ENCODE measurements at places on chromosomes 4 and X.

GRCh38 chr4:14863418-14864364 lies 138.6 kb upstream of the CPEB2 start:
- no peak for DNase-seq

- DNase-seq = no peak
These were observed 138.7 kb downstream of the ELOVL6 start for GRCh38 chr4:110059556-110060191.

- no peak for DNase-seq
These were observed 121.3 kb downstream of the PRDM5 start for GRCh38 chr4:120801137-120801758.

DNA sequence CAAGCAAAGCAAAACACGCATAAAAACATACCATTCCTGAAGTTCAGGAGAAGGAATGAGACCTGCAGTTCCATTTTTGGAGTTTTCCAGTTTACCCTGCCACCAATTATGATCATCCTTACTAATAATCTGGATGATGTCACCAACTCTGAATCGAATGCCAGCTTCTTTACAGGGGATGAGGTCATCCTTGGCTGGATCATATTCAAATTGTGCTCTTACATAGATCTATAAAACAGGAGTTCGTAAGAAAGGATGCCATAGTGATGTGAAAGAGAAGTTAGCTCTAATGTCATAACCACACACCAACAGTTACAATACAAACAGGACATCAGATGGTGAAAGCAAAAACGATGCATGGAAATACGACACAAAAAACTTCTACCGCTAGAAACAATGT lies 106.5 kb downstream of the NYX start:
- DNase-seq = no peak

DNA sequence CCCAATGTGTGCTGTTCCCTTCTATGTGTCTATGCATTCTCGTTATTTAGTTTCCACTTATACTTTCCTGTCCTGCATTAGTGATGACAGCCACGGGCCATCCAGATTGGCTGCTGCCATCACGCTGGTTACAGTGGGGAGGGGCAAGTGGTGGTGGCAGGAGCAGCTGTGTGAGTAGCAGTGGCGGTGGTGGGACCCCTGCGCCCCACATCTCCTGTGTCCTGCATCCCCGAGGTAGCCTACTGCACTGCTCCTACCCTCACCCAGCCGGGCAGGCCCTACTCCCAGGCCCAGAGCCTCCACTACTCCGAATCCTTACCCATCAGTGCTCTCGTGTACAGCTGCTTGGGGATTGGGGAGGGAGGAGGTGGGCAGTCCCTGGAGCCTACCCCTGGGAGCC lies 798.7 kb upstream of the AGA start:
- DNase-seq = no peak

GRCh38 chr4:24920008-24920407 lies 7.2 kb upstream of the CCDC149 start:
- DNase-seq = no peak

DNA sequence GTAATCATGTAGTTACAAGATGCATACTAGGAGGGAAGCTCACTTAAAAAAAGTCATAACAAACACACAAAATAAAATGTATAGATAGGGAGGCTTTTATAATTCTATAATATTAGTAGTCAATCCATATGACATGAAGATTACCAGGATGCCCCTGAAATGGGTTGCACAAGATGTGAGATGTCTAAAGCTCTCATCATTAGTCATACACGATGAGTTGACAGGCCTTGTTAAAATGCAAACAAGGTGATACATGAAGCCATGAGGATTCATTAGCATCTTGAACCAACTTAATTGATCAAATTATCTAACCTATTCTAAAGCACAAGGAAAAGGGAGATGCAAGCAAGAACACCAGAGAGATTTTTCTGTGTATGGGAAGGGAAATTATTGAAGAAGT lies 470.2 kb downstream of the IQCM start:
- DNase-seq = no peak

DNA sequence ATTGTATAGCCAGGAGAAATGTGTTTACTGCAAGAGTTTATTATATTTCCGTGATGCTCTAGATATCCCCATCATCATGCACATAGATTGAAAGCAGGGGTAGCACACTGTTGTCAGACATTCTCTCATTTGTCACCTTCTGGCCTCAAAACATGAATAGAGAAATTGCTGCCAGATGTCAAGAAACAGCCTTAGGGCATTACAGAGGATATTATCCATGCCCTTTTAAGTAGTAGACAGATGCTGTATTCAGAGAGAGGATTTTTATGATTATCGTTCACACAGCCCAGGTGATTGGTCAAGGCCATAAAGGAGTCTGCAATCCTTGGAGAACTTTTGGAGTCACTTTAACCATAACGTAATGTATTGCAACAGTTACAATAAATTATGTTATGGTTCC lies 1961.5 kb upstream of the TENM3 start:
- DNase-seq = no peak

DNA sequence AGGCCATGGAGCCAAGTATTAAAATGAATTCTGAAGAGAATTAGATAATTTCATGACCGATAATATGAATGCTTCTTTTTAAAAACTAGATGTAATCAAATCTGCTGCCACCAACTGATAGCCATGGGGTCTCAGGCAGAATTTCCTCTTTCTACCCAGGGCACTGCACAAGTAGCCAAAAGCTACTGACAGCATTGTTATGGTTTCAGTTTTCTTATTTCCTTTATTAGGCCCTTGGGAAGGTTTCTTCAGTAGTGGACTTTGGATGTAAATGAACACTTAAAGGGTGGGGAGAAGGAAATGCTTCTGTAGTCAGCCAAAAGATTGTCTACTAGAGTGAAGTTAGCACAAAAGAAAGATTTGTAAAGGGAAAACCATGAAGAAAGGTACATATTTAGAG lies 686.0 kb downstream of the ADGRL3 start:
- DNase-seq = no peak

DNA sequence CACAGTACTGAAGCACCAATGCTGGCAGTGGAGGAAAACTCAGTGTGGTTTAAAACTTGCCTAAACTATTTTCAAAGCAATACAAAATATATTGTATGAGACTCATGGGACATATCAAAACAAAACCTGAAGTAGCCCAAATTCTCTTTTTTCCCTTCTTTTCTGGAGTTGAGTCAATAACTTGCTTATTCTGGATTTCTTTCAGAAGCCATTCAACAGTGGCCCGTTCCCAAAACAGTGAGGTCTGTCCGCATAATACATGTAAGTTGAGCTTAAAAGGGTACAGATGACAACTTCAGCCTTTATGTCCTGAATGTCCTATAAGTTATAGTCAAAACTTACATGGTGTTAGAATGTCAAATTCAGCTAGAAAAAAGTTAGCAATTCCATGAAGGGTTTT lies 100.8 kb downstream of the SHISA3 start:
- DNase-seq = no peak

GRCh38 chrX:74613370-74614092 lies 893 bp downstream of the RLIM start:
- no peak for DNase-seq

- no peak for DNase-seq
These were observed 97.4 kb downstream of the RASL11B start for GRCh38 chr4:52959541-52959940.

DNA sequence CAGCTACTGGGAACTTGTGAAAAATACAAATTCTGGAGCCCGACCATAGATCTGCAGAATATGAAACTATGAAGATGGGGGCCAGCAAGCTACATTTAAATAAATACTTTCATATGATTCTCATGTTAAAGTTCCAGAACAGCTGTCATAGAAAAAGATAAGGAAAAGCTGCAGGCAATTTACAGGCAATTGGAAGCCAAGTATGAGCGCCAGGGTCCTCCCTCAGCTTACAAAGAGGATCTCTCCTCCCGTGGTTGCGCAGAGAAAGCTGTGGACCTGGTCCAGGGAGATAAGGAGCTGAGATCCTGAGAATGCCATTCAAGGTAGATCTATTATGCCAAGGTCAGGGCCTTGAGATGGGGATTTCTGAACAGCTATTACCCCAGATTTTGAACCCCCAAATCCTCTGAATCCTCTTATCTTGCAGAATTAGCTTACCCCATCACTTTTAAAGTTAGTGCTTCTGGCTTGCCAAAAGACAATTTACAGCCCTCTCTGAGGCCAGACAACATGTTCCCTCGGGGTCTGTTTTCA lies 25.6 kb upstream of the FRAS1 start:
- DNase-seq = no peak

DNA sequence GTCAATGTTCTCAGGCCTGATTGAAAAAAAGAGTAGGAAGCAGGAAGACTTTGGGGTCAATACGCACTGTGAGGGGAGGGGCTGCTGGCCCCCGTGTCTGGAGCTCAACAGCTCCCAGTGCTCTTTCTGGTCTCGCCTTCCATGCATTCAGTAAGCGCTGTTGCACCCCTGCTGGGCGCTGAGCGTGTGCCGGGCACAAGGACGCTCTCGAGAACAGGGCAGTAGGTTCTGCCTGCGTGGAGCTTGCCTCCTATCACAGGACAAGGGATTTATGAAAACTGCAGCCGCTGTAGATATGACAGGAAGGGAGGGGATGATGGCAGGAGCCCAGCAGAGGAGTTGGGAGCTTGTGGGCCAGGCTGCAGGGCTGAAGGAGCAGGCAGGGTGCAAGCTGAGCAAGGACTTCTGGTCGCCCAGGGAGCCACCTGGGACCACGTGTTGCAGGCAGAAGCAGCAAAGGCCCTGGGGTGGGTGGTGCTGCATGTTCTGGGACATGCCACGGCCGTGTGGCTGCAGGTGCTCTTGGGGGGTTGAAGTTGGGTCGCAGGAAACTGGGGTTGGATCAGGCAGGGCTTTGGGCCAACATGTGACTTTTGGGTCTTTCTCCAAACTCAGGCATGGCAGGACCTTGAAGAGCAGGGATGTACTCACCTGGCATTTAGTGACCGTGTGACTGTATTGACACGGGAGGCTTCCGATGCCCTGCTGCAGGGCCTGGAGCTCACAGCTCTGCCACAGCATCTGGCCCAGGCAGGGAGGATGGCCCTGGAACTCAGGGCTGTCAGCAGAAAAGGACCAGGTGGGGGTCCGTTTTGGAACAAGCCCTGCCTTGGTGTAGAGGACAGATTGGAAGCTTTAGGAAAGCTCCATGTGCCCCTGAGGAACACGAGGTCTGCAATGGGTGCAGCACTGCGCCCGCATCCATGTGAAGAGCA lies 97.9 kb downstream of the CPZ start:
- DNase-seq = no peak

DNA sequence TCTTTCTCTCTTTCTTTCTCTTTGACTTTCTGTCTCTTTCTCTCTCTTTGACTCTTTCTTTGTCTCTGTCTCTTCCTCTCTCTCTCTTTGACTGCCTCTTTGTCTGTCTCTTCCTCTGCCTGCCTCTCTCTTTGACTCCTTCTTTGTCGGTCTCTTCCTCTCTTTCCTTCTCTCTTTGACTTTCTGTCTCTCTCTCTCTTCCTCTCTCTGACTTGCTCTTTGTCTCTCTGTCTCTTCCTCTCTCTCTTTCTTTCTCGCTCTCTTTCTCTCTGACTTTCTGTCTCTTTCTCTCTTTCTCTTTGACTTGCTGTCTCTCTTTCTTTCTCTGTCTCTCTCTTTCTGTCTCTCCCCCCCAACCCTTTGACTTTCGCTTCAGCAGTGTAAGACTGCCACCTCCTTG lies 36.4 kb upstream of the OGT start:
- no peak for DNase-seq

GRCh38 chr4:173192375-173193162 lies 24.0 kb downstream of the GALNT7 start:
- no peak for DNase-seq

DNA sequence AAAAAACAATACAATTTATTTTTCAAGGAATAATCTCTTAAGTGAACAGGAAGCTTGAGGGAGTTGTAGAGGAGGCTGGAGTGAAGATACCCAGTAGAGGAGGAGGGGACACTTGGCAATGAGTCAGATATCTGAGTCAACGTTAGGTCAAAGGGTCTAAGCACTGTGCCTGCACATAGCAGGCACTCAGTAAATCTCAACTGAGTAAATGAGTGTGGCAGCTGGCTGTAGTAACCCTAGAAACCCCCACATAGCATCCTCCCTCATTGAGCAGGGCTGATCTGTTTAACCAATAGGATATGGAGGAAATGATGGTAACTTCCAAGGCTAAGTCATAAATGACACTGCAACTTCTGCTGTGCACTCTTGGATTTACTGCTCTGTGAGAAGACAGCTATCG lies 186.0 kb upstream of the FAM241A start:
- no peak for DNase-seq

- no peak for DNase-seq
These were observed 11.4 kb downstream of the RNF175 start for GRCh38 chr4:153748378-153748777.

DNA sequence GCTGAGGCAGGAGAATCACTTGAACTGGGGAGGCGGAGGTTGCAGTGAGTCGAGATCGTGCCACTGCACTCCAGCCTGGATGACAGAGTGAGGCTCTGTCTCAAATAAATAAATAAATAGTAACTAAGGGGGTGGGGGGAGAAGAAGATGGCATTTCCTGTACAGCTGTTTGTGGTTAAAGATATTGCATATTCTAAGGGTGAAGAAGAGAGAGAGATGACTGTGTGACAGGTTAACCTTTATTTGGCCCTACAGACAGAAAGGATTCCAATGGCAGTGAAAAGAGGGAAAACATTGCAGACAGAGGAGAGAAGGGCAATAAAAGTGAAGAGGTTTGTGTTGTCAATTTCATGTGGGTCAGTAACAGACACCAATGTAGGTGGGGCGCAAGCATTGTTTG lies 9.4 kb downstream of the TASL start:
- DNase-seq = no peak

DNA sequence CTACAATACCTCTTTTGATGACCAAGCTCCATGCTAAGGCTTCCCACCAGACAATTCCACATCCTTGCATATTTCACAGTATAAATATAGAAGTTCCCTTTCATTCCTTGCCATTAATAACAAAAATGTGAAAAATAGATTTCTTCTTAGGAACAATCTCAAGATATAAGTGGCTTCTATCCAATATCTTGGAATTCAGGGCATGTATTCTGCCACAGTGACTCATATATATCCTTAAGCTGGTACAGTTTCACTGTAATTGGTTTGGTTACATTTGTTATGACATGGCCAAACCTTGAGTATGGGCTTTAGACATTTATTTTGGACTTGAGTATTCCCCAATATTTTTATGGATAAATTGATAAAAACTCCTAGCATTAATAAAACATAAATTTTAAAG lies 181.7 kb upstream of the DDX53 start:
- DNase-seq = no peak

- no peak for DNase-seq
These were observed 111.6 kb upstream of the PRKG2 start for GRCh38 chr4:81326581-81326980.

DNA sequence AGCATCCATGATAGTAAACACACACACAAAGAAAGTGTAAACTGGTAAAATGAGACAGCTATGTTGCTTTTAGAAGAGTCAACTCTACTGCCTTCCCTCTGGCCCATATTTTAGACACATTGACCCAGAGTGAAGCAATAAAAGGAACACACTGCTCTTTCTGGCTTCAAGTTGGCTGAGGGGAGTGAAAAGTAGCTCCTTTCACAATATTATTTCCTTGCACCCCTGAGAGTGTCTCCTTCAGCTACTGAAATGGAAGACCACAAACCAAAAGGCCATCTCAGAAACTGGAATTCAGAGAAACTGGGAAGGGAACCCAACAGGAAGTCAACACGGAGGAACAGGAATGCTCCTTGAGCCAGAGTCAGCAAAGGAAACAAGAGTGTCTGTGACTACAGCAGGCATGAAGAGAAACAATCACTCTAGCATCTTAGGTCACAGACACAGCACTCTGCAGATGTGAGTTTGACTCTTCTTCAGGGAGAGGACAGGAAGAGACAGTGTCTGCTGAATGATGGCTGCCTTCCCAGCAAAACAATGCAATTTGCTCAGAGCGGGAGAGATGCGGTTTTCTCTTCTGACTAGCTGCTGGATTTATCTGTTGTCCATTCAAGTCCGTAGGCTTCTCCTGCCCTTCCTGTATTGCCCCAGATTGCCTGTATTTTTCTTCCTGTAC lies 106.7 kb downstream of the SPATA18 start:
- no peak for DNase-seq

All from Panc1 (cell line).